ENCODE measurements at places on chromosomes 12 and 14. TPM values are rescaled to one million over a fixed set of nuclear protein-coding genes. Genes with fewer than 3 reads are reported as not detected.

TAS2R7 gene
- not detected for total RNA-seq

INHBE gene
- not detected for total RNA-seq

RPL10L gene
- total RNA-seq: not detected

TGM1 gene
- 5.6 TPM for total RNA-seq

TMEM63C gene
- total RNA-seq: 0.80 TPM

TBX3 gene
- not detected for total RNA-seq

DPF3 gene
- total RNA-seq: 2.7 TPM

EID3 gene
- 9.0 TPM for total RNA-seq

TSHR gene
- 1.9 TPM for total RNA-seq

Measured in T-helper 2 cell treated with Interferon-gamma antibody and Interleukin-4, amounts not matched to agents 100 ng/mL and 5 ng/mL, for 36 hours (primary cell).